ENCODE measurements at places on chromosomes 2 and 18.

DNA sequence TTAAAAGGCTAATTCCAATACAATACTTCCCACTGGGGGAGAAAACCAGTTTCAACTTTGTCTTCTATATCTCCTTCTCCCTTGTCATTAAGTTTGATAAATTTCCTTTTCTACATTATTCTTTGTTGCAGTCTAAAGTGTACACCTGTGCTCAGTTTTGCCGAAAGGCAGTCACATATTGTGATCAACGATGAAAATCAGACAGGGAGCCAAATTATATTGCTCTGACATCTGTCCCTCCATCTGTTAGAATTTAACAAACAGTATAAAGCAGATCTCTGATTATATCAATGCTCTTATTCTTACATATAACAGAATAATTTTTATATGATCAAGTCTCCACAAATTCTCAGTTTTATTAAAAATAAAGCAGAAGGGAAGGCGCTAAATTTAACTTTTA is 496.7 kb downstream of the NRXN1 start:
- no peak for DNase-seq

DNA sequence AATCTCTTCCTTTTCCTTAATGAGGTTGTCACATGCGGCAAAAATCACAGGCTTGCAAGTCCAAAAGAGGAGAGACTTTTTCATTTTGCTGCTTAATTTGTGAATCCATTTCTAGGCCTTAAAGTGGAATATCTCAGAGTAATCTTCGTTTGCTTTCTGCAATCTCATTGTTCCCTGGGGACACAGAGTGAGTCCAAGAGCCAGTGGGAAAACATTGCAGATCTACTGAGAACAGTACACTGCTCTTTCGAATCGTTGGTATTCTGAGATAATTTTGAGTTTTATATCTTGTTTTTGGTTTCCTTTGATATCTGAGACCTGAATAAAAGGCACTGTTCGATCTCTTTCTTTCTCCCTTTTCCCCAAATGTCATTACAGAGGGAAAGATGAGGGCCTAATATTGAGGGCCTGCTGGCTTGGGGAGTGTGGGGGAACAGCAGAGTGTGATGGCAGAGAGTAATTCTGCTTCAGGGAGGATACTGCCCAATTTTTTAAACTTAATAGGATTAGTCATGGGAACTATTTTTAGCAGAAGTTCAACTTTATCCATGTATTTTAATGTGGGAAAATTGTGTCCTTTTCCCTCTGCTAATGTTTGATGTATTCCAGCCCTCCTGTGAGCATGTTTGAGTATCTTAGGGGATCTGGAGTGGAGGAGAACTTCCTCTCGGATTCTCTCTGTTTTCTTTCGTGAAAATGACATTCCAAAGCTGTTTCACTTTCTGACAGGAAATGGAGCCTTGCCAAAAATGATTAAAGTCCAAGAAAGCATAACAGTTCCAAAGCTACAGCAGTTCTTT is 418.2 kb upstream of the ZEB2 start:
- DNase-seq = no peak

DNA sequence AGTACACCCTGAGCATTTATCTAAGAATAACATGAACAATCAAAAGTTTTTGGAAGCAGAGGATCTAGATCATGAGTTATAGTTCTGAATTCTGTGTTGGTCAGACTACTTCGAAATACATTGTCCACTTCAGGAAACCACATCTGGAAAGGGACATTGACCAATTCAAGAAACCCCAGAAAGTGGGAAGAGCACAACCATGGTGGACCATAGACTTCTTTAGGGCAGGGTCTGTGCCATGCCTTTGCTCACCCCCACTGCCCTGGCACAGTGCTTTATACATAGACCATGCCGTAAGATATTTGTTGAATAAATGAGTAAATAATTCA is 44.3 kb upstream of the CYP1B1 start:
- DNase-seq = no peak

GRCh38 chr18:62577765-62578164 is 54.9 kb downstream of the ZCCHC2 start:
- no peak for DNase-seq

DNA sequence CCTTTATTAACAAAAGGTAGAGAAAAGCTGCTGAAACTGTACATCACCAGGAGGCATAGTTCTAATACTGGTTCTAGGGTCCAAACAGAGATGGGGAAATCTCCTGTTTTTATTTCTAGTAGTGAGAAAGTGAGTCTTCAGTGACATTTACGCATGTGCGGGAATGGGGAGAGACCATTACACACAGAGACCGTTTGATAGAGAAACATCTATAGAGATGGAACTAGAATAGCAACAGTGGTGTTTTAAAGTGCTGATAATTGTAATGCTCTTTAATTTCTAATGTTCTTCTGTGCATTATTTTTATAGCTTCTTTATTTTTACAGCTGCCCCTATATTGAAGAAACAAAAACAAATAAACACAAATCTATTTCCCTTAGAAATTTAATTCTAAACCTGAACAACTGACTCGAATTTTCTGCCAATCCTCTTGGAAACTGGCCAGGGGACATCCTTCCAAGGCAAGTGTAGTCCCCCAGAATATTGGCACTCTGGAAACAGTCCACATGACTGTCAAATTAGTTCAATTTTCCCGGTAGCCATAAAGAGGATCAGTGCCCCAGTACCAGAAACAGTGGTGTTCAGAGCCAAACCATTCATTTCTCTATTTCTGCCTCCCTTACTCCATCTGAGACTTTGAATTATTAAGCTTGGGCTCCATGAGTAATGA is 260.9 kb downstream of the ICOS start:
- no peak for DNase-seq

GRCh38 chr18:46031741-46032140 is 40.3 kb downstream of the PSTPIP2 start:
- DNase-seq = no peak

DNA sequence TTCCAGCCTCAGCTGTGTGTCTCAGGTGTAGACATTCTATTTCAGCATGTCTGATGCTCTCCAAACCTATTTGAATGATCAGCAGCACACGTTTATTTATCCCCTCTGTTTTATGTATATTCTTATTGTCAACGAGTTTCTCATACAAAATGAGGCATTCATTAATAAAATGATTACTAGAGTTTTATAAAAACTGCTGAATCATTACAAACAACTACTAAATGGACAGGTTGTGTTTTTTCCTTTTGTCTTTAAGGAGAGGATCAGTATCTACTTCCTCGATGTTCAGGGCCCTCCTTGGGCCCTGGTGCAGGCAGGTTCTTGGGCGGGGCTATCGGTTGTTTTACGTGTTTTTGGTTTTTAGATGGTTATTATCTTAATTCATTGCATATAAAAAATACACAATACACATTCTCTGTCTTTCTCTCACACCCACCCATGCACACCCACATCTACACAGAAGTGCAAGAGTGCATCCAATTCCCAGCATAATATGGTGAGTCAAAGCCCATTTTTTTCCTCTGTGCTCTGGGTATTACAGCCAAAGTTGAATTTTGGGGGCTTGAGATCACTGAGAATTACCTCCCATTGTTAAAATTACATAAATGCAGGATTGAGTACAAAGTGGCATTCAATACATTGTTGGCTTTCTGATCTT is 24.2 kb downstream of the LPIN1 start:
- DNase-seq = no peak

DNA sequence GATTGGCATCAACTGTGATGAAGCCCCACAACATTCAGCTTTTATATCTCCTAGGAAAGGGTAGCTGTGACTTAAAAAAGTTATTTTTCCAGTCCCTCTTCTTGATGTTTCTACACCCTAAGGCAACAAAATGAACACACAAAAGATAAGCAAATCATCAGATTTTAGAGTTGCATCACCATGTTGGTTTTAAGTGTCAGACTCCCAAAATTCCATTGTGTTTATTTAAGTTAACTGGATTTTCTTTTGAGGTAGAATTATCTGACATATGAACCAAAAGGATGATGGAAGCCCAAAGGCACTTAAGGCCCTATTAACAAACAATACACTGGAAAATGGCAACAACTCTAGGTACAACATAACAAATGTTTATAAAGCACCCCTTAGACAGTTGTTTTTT is 261.7 kb upstream of the SLC39A10 start:
- DNase-seq = no peak

GRCh38 chr2:27703638-27704341 is 40.1 kb downstream of the SLC4A1AP start:
- DNase-seq = peak; percentile 86

DNA sequence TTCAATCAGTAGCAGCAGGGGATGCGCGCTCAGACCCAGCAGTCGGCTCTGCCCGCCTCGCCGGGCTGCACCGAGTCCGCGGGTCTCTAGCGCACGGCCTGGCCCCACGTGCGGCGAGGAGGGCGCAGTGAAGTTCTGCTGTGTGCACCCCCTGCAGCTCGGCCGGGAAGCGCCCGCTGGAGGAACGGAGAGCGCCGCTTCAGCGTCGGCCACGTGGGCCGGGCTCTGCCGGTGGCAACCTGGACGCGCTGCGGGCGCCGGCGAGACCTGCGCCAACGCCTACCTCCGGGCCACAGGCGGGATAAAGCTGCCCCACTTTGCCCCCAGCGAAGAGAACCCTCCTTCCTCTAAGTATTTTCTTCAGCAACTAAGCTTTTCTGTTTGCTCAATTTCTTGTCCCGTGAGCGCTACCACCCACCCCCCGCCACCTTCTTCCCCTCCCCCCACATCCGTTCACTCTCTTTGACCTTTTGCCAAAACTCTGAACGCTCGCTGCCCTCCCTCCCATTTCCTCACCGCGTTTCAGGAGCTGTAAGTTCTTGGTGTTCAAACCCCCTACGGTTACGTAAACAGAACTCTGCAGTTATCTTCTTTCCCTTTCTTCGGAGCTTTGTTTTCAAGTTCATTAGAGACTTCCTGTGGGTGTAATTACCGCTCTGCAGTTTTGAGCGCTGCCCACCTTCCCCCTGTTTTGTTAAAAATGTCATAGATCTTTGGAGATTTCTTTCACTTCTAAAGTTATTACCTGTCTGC is 42.6 kb upstream of the EDAR start:
- DNase-seq = peak; percentile 58

DNA sequence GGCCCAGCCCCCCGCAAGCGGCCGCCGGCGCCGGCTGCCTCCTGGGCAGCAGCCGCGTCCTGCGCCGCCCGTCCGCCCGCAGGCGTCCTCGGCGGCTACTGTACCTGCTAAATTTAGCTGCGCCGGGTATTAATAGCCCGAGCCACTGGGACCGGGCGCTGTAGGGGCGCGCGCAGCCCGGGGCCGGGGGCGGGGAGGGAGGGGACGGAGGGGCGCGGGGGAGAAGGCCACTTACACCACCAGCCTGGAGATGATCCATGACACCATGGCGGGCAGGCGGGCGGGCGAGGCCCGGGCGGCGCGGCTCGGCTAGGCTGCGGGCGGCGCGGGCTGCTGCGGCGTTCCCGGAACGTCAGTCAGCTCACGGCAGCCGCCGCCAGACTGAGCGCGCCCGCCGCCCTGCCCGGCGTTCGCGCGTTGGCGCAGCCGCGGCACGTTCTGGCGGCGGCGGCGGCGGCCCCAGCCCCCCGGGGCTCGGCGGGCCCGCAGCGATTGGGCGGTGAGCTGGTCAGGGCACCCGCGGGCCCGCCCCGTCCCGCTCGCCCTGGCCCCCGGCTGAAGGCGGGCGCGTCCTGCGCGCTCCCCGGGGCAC is at the start of gene REEP1:
TSS of gene REEP1 (minus strand) at position 383 of the 592 bp plus-strand sequence. CDS start at position 267, 116 bp downstream.
- peak; percentile 73 for DNase-seq

GRCh38 chr2:101089419-101089818 is 61.8 kb downstream of the TBC1D8 start:
- no peak for DNase-seq

- DNase-seq = no peak
These were observed 174.6 kb downstream of the ZNF385B start for GRCh38 chr2:179686718-179687342.
